IMR-90 (cell line): ENCODE measurements at places on chromosomes 4 and X. TPM values are rescaled to one million over a fixed set of nuclear protein-coding genes. Genes with fewer than 3 reads are reported as not detected.

DNA sequence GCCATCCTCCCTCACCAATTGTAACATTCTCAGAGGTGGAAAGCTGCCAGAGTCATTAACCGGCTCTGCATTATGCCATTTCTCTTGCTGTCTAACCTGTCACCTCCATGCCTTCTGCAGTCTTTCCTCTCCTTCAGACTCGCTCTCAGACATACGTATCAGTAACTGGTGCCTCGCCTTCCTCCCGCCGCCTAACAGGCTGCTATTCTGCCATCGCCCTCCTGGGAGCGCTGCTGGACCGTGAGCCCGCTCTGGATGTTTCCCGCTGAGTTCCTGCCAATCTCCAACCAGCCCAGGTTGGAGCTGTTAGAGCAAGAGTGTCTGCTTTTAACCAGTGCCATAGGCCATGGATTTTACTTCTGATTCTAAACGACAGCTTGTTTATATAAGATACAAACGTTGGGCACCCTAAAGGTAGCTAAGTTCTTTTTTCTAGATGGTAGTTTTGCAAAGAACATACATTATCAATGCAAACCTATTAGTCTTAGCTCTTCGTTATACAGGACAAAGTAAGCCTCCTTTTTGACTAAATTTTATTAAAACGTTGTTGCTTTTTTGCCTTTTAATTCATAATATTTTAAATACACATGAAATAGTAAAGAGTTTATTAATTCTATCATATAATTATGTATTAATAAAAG lies 59.5 kb upstream of the NEIL3 start:
- no peak overlapping the region for H3K4me3 ChIP-seq
- no peak overlapping the region for H3K27ac ChIP-seq
- DNase-seq, result peak; percentile 60
- no peaks in the 10 kb centered on the region; the same call in 1 of the 2 replicates for H3K4me1 ChIP-seq

GRCh38 chrX:18577400-18577799 lies 94.5 kb downstream of the RS1 start:
- no peak overlapping the region for H3K27ac ChIP-seq
- no peak for DNase-seq
- 0 out of 2 replicates have a peak, but pooled peaks cover 2% of the 10 kb centered on the region for H3K4me1 ChIP-seq

DNA sequence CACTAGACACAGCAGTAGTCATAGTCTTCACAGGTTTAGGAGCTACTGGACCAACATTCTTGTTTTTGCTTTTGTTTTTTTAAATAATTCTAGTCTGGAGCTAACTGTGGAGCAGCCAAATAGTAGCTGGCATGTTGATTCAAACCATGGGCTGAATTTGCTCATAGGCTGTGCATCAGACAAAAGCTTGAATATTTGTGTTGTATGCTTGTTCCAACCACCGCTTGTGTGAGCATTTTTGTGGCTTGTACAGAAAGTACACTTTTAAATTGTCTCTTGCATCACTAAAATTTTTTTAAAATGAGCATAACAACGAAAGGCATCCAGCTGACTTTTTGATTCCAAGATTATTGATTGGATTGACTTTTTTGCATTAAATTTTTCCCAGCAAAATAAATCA lies 39.6 kb downstream of the CCNI start:
- peaks cover 27% of the 10 kb centered on the region for H3K4me1 ChIP-seq
- no peak overlapping the region for H3K4me3 ChIP-seq
- peaks cover 45% of the 10 kb centered on the region for H3K36me3 ChIP-seq
- DNase-seq, result peak; percentile 94
- no peaks in the 10 kb centered on the region for H3K27me3 ChIP-seq

Gene ANOS1
- under 0.01 TPM in 2 replicates for total RNA-seq

- H3K27ac ChIP-seq, result no peak overlapping the region
- no peak overlapping the region for H3K4me3 ChIP-seq
- H3K4me1 ChIP-seq, result no peaks in the 10 kb centered on the region
- DNase-seq, result peak; percentile 3
Measured at GRCh38 chrX:131677655-131678628, 134.1 kb downstream of the OR13H1 start.

GRCh38 chr4:142238589-142238988 lies 602.2 kb downstream of the IL15 start:
- H3K4me1 ChIP-seq, result peaks cover 2% of the 10 kb centered on the region; the same call in 1 of the 2 replicates
- peak; percentile 67 for DNase-seq
- H3K27ac ChIP-seq, result no peak overlapping the region
- H3K4me3 ChIP-seq, result no peak overlapping the region

DNA sequence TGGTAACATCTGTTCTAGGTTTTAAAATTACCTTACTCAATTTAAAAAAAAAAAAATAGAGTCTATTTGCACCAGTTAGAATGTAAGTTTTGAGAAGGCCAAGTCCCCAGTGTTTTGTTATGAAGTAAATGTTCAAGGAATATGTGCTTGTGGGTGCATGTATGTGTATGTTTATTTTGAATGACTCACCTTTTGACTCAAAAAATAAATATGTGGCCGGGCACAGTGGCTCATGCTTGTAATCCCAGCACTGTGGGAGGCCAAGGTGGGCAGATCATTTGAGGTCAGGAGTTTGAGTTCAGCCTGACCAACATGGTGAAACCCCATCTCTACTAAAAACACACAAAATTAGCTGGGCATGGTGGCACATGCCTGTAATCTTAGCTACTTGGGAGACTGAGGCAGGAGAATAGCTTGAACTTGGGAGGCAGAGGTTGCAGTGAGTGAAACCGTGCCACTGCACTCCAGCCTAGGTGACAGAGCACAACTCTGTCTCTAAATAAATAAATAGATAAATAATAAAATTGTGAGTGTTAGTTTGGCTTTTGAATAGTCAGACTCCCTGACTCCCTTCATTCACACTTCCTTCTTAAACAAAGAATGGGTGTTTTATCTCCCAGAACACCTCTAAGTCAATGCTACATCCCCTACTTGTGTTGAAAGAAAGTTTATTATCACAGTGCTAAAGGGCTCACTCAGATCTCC lies 511.3 kb upstream of the PCDH7 start:
- H3K4me1 ChIP-seq, result no peaks in the 10 kb centered on the region
- H3K27ac ChIP-seq, result no peak overlapping the region
- no peaks in the 10 kb centered on the region for H3K27me3 ChIP-seq
- peak; percentile 18 for DNase-seq
- H3K4me3 ChIP-seq, result no peak overlapping the region
- no peaks in the 10 kb centered on the region for H3K36me3 ChIP-seq

- no peak for DNase-seq
- no peaks in the 10 kb centered on the region for H3K4me1 ChIP-seq
- no peak overlapping the region for H3K27ac ChIP-seq
- no peak overlapping the region for H3K4me3 ChIP-seq
- no peaks in the 10 kb centered on the region for H3K36me3 ChIP-seq
Measured at GRCh38 chr4:48074657-48075056, 58.1 kb downstream of the NIPAL1 start.

Gene PCYT1B
- under 0.01 TPM in 1 of 2 replicates, not detected in the other for total RNA-seq

Gene ZAR1
- not detected in 2 replicates for total RNA-seq

DNA sequence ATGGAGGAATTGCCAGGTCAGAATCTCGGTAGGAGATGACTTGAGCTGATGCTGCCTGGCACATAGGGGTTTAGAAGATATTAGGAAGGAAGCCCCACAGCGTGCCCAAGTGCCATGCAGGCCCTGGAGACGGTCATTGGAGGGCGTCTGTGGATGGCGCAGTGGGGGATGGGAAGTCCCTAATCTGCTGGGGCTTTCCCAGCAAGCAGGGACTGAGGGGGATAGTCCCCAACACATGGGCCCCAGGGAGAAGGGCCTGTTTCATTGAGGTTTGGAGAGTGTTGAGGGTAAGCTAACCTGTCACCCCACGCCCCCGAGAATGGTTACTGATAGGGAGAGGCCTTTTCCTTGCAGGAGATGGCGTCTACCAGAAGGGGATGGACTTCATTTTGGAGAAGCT lies 7.8 kb downstream of the TAFAZZIN start:
- H3K4me3 ChIP-seq, result no peak overlapping the region
- peaks cover 8% of the 10 kb centered on the region for H3K36me3 ChIP-seq
- no peak overlapping the region for H3K27ac ChIP-seq
- DNase-seq, result no peak
- no peaks in the 10 kb centered on the region for H3K4me1 ChIP-seq
